WTC11 (cell line): ENCODE measurements at places on chromosomes 1 and 21. TPM values are rescaled to one million over a fixed set of nuclear protein-coding genes. Genes with fewer than 3 reads are reported as not detected.
A peak's percentile ranks its signal among the peaks of the same experiment; 100 is the strongest.

GRCh38 chr1:150619576-150620509, 9.6 kb downstream of the ENSA start:
- H3K36me3 ChIP-seq: peaks cover 82% of the 10 kb centered on the region
- no peak overlapping the region for H3K4me3 ChIP-seq
- H3K4me1 ChIP-seq: peaks cover 34% of the 10 kb centered on the region
- H3K27ac ChIP-seq: peak overlapping the region; percentile 94

- H3K36me3 ChIP-seq: no peaks in the 10 kb centered on the region
- peaks cover 7% of the 10 kb centered on the region for H3K4me1 ChIP-seq
- no peaks in the 10 kb centered on the region for H3K27me3 ChIP-seq
- H3K4me3 ChIP-seq: no peak overlapping the region
These were observed 36.6 kb upstream of the SLC44A3 start for GRCh38 chr1:94783342-94784189.

DNA sequence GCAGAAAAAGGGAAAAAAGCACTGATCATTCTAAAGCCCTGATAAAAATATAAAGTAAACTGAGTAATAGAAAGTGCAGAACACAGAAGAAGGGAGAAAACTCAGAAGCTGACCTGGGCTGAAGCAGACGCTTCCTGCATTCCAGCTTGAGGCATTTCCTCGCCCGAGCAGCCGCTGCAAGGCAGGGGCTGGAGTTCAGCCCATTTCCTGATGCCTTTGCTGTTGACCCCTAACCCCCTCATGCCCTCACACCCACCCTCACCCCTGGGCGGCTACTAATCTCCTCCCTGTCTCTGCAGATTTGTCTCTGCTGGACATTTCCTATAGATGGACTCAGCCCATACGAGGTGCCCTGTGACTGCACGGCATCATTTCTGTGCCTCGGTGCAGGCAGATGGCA, 227.8 kb downstream of the NPHP4 start:
- H3K27ac ChIP-seq: no peak overlapping the region
- peaks cover 50% of the 10 kb centered on the region for H3K4me1 ChIP-seq
- H3K4me3 ChIP-seq: no peak overlapping the region
- H3K27me3 ChIP-seq: peaks cover 4% of the 10 kb centered on the region; the same call in 1 of the 2 replicates
- no peak for DNase-seq

DNA sequence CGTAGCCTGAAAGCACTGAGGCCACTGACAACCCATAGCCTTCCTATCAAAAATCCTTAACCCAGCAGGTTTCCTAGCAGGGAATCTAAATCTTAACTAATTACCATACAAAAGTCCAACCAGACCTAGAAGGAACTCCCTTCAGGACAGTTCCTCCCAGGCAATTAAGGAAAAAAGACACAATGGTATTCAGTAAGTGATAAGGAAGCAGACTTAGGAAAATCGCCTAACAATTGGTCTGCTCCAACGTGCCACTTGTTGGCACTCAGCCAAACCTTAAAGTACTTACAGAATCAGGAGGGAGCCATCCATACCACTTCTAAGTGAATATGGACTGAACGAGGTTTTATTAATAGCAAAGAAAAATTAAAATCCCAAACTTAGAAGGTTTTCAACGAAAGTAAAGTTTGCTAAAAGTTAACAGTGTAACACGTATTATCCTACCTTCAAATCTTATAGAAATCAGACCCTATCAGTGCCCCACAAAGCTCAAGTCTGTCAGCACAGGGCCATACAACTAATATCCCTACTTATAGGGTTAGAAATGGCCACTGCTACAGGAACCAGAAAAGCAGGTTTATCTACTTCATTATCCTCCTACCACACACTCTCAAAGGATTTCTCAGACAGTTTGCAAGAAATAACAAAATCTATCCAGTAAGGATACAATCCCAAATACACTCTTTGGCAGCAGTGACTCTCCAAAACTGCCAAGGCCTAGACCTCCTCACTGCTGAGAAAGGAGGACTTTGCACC, 29.0 kb downstream of the SPATA6 start:
- peaks cover 44% of the 10 kb centered on the region for H3K36me3 ChIP-seq
- no peak for DNase-seq
- peaks cover 60% of the 10 kb centered on the region for H3K27me3 ChIP-seq
- H3K27ac ChIP-seq: no peak overlapping the region

Gene ACKR1
- total RNA-seq: 0.18 to 0.63 TPM (median 0.34 TPM) in 3 replicates

Gene NRDC
- total RNA-seq: 172 to 201 TPM (median 179 TPM) in 3 replicates

GRCh38 chr1:190472494-190472893, 5.2 kb downstream of the BRINP3 start:
- H3K27ac ChIP-seq: no peak overlapping the region
- H3K27me3 ChIP-seq: peaks cover 39% of the 10 kb centered on the region
- H3K36me3 ChIP-seq: no peaks in the 10 kb centered on the region
- H3K4me3 ChIP-seq: no peak overlapping the region
- DNase-seq: no peak

DNA sequence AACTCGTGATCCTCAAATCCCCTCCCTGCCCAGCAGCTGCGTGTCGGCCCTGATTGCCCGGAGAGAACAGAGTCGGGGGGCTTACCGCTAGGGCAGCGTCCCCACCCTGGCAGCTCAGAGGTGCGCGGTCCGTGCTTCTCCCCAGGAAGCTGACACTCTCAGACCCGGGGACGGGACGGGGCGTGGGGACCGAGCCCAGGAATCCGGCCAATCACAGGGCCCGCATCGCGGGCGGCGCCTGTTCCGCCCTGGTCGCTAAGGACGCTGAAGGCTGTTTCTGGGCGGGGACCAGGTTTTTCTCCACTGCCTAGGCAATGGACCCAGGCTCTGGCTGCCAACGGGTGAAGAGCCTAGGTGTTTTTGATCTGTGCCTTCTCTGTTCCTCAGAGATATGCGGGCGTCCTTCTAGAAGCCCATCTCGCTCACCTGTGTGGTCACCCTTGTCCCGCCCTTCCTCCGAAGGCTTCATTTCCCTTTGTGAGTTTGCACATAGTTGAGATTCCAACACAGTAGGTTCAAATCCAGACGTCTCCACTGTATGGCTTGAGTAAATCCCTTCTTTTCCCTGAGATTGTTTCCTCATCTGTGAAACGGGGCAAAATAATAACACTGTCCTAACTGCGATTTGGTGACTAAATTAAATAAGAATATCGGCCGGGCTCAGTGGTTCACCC, at the start of gene C1orf87:
Gene C1orf87, minus strand, starts transcription at position 166 of the 674 bp plus-strand sequence. CDS start 1,127 bp downstream, outside the sequence.
- H3K4me3 ChIP-seq: peak within 1 kb of the TSS; percentile 73
- peaks cover 34% of the 10 kb centered on the region for H3K27me3 ChIP-seq
- no peaks in the 10 kb centered on the region for H3K36me3 ChIP-seq

Gene BSND
- total RNA-seq: 0.30 to 0.42 TPM (median 0.37 TPM) in 3 replicates

DNA sequence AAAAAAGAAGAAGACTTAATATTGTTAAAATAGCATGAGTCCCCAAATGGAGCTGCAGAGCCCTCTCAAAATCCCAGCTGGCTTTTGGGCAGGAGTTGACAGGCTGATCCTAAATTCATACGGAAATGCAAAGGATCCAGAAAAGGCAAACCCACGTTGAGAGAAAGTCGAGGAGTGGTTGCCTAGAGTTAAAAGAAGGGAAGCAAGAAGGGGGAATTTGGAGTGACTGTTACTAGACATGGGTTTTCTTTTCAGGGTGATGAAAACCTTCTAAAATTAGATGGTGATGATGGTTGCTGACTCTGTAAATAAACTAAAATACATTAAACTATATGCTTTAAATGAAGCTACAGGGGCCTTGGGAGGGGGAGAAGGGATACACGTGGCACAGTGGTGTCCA, 1.6 kb downstream of the DNMT3L start:
- no peaks in the 10 kb centered on the region for H3K27me3 ChIP-seq
- no peak for DNase-seq
- peaks cover 4% of the 10 kb centered on the region for H3K4me1 ChIP-seq
- H3K4me3 ChIP-seq: no peak overlapping the region

GRCh38 chr1:203133970-203134725, 6.6 kb downstream of the ADORA1 start:
- no peak overlapping the region for H3K27ac ChIP-seq
- H3K4me1 ChIP-seq: peaks cover 11% of the 10 kb centered on the region
- no peak overlapping the region for H3K4me3 ChIP-seq
- no peak for DNase-seq
- peaks cover 7% of the 10 kb centered on the region for H3K27me3 ChIP-seq

Gene PTGER3
- total RNA-seq: 0.46 to 0.66 TPM (median 0.50 TPM) in 3 replicates

DNA sequence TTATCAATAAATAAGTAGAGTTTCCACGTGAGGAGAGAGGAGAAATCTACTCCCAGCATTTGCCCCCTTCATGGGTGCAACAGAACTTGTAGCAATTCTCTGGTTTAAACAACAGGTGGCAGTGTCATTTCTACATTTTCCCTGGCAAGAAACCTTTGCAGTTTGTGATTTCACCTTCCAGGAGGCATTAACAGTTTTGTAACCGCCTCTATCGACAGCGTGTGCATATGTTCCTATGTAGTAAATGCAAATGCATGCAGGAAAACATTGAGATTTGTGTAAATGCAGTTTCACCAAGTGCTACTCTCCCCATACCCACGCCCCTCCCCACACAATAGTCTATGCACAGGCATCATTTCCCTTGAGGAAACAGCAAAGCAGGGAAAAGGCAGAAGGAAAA, 494.7 kb downstream of the SMYD3 start:
- no peak overlapping the region for H3K4me3 ChIP-seq
- no peak for DNase-seq
- no peaks in the 10 kb centered on the region for H3K27me3 ChIP-seq
- H3K4me1 ChIP-seq: peaks cover 11% of the 10 kb centered on the region
- no peaks in the 10 kb centered on the region for H3K36me3 ChIP-seq
- H3K27ac ChIP-seq: no peak overlapping the region

- H3K4me1 ChIP-seq: peaks cover 17% of the 10 kb centered on the region
- H3K27ac ChIP-seq: no peak overlapping the region
- no peaks in the 10 kb centered on the region for H3K36me3 ChIP-seq
- no peak overlapping the region for H3K4me3 ChIP-seq
- DNase-seq: no peak
- H3K27me3 ChIP-seq: no peaks in the 10 kb centered on the region; the same call in 1 of the 2 replicates
These were observed 236.9 kb downstream of the SIPA1L2 start for GRCh38 chr1:232393010-232393409.

Gene SH2D1B
- not detected in 3 replicates for total RNA-seq

GRCh38 chr1:57109247-57109646, 143.4 kb upstream of the C8B start:
- H3K27ac ChIP-seq: no peak overlapping the region
- no peak for DNase-seq
- no peaks in the 10 kb centered on the region for H3K36me3 ChIP-seq
- H3K4me3 ChIP-seq: no peak overlapping the region
- H3K4me1 ChIP-seq: peaks cover 29% of the 10 kb centered on the region
